Spinal cord (tissue), 10 donors: ENCODE measurements at places on chromosomes 6 and 20. TPM values are rescaled to one million over a fixed set of nuclear protein-coding genes. Genes with fewer than 3 reads are reported as not detected.
A peak's percentile ranks its signal among the peaks of the same experiment; 100 is the strongest.

Gene VSX1
- polyA plus RNA-seq: 0.90 TPM

DNA sequence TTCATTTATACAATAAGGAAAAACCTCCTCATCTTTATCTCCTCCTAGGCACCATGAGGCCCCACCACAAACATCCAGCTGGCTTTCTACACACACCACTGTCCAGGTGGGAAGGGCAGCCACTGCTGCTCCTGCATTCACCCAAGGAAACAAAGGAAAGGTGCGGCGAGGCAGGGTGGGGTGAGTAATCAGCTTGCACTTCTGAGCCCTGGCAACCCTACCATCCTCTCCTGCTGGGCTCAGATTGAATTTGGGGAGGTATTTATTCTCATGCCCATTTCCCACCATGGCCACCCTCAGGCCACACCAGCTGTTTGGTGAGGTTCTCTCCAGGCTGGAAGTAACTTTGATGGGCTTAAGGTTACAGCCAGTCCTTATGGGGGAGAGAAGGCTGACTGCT is 31.2 kb upstream of the SPDEF start:
- H3K36me3 ChIP-seq: peaks cover 17% of the 10 kb centered on the region
- no peaks in the 10 kb centered on the region for H3K27me3 ChIP-seq
- no peak overlapping the region for H3K4me3 ChIP-seq
- H3K4me1 ChIP-seq: peaks cover 35% of the 10 kb centered on the region
- DNase-seq: no peak
- no peak overlapping the region for H3K27ac ChIP-seq

DNA sequence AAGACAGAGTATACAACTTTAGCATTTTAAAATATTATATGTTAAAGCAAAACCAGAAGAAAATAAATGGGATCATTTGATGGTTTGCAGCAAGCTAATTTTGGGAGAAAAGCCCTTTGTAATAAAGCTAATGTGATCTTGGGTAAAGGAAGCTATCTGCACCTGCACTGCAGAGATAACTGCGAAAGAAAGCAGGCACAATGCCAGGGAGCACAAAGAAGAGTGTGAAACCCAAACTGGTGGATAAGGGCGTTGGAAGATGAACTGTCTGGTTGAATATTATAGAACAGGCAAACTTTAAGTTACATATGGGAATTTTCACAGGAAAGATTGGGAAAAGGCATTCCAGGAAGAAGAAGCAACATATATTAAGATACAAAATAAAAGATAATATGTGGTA is 179.2 kb upstream of the KHDRBS2 start:
- no peak overlapping the region for H3K27ac ChIP-seq
- no peak for DNase-seq
- H3K4me3 ChIP-seq: no peak overlapping the region
- H3K4me1 ChIP-seq: no peaks in the 10 kb centered on the region
- no peaks in the 10 kb centered on the region for H3K27me3 ChIP-seq

- H3K27ac ChIP-seq: no peak overlapping the region
- H3K4me3 ChIP-seq: no peak overlapping the region
- DNase-seq: no peak
- H3K36me3 ChIP-seq: peaks cover 4% of the 10 kb centered on the region
- H3K4me1 ChIP-seq: peaks cover 4% of the 10 kb centered on the region
These were observed 2.4 kb upstream of the MCM3 start for GRCh38 chr6:52286798-52287432.

Gene SLC22A16
- polyA plus RNA-seq: 0.63 TPM

Gene BTBD3
- 99.2 TPM for polyA plus RNA-seq

Gene UBE2J1
- polyA plus RNA-seq: 52.6 TPM

GRCh38 chr6:3805448-3806123 is 43.6 kb upstream of the FAM50B start:
- H3K27ac ChIP-seq: no peak overlapping the region
- peaks cover 5% of the 10 kb centered on the region for H3K4me1 ChIP-seq
- DNase-seq: no peak
- H3K4me3 ChIP-seq: no peak overlapping the region
- no peaks in the 10 kb centered on the region for H3K36me3 ChIP-seq

Gene PPP1R14C
- polyA plus RNA-seq: 42.3 TPM

DNA sequence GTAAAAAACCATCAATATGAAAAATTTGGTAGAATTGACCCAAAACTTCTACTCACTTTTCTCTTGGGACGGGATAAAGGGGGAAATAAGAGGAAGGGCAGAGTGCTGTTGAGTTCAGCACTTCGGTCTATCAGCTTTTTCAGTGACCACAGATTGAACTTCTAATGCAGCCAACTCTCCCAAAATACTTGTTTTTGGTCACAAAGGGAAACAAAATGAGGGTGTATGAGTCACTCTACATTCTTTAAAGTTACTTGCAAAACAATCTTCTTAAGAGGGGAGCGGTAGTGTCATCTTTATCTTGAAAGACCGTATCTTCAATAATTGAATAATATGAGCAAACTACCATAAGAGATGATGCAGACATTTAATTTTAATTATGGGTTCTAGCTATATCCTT is 661.3 kb downstream of the CD109 start:
- H3K27me3 ChIP-seq: no peaks in the 10 kb centered on the region
- no peak overlapping the region for H3K27ac ChIP-seq
- H3K4me1 ChIP-seq: no peaks in the 10 kb centered on the region
- H3K4me3 ChIP-seq: no peak overlapping the region

Gene COX4I2
- polyA plus RNA-seq: 0.62 TPM

- no peak overlapping the region for H3K4me3 ChIP-seq
- H3K27me3 ChIP-seq: no peaks in the 10 kb centered on the region
- no peaks in the 10 kb centered on the region for H3K36me3 ChIP-seq
- H3K27ac ChIP-seq: peak overlapping the region; percentile 79
- peaks cover 20% of the 10 kb centered on the region for H3K4me1 ChIP-seq
- no peak for DNase-seq
These were observed 130.1 kb downstream of the NFATC2 start for GRCh38 chr20:51412333-51412871.
